ENCODE measurements at places on chromosomes 4 and X.
A peak's percentile ranks its signal among the peaks of the same experiment; 100 is the strongest.

GRCh38 chr4:16687845-16688244 is 210.6 kb downstream of the LDB2 start:
- no peak for DNase-seq

GRCh38 chr4:68855771-68856170 is 40.0 kb downstream of the UGT2B10 start:
- no peak for DNase-seq

DNA sequence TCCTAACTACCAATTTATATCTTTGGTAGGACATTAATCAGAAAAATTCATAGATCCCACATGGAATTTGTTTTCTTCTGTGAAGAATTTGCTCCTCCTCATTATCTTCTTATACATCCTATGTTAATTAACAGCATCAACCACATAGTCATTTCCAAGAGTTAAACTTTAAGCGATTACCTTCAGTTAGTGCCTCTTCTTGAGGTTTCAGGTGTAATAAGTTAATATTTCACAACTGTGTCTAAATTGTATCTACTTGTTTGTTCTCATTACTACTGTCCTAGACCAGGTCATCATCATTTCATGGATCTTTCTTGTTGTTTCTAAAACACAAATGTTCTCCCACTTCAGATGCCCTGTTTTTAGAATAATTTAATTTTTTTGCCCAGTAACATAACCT is 457.9 kb downstream of the FAT4 start:
- no peak for DNase-seq

GRCh38 chr4:156374069-156374468 is 420.4 kb upstream of the CTSO start:
- DNase-seq = no peak

GRCh38 chr4:122914938-122915337 is 7.5 kb downstream of the NUDT6 start:
- no peak for DNase-seq

DNA sequence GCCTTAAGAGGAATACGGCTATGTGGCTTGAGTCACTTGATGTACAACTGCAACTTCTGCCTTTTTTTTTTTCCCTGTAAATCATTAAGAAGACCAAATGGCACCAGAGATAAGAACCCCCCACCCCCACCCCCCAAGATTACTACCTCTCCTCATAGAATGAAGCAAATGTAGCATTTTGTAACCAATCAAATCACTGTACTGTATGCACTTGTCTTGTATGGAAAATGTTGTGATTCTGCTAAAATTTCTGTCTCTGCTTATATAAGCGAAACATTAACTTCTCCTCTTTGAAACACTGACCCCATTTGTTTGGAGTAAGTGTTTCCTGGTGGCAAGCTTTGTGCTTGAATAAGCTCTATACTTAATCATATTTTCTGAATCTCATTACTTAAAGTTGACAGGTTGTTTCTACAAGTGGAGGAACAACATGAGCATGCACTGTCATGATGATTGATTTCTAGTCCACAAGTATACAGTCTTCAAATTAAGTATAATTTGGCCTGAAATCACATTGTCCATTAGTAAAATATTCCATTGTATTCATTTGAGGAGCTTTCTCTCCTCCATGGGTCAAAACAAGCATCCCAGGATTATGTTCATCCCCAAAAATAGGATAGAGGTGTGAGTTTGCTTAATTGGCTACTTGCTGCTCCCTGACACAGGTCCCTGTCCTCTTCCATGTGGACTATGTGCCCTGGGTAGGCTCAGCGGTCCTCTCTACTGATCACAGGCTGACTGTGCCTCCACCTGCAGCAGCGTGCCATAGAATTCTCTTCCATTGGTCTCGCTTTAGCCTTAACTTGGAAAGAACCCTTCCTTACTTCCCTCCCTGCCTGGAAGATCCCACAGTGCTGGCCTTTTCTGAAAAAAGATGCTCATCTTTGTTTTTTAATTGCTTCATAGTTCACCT is 104.0 kb upstream of the BMP2K start:
- no peak for DNase-seq

DNA sequence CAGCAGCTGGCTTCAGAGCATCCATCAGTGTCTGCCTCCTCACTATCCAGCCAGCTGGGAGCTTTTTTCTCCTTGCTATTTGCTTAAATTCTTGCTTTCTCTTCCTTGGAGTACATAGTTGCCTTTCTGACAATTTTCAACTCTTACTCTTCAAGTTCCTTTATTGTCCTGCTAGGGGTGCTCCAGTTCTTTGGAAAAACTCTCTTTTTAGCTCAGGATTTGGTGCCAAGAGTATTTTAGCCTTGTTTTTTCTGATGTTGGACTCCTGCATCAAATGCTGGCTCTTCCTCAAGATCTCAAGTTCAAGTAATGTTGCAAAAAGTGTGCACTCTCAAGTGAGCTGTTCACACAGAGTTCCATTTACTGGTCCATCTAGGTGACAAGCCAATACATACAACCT is 126.4 kb downstream of the KDR start:
- peak; percentile 36 for DNase-seq

DNA sequence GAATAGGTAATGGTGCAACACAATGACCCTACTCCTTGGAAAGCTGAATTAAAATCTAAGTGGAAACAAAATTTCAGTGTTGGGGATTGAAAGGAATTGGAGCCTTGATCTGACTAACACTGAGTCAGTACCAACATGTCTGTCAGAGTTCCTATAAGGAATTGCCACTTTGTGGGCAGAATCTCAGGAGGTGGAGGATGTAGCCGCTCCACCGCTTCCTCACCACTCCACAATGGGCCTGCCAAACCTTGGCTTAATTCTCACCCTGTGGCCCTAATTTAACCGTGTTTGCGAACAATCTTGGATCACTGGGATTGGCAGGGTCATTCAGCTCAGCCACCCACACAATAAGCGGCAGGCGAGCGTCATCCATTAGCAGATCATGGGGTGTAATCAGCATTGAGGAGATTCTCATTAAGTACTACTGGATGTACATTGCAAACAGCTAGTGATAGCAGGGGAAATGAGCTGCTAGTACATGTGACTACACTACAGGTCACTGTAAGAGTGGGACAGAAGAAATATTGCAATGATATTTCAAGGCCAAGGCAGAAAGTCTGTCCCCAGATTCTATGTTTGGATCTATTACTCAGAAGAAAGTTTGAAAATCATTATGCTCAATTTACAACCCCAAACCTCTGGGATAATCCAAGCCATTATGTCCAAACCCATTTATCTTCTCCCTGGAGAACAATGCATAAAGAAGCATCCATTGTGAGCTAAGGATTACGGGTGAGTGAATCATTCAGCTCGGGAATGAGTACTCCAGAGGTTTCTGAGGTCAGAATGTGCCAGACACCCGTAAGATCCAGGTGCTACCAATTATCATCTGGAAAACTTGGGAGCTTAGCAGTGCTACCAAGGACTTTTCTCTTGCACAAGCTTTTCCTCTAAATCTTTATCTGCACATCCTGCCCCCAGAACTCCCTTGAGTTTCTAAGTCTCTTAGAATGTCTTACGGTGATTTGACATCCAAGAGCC is 5.8 kb downstream of the SRPX start:
- no peak for DNase-seq

- peak; percentile 6 for DNase-seq
These were observed 130.7 kb upstream of the CTSO start for GRCh38 chr4:156084373-156084772.

GRCh38 chr4:181753207-181753606 is 490.0 kb upstream of the TENM3 start:
- no peak for DNase-seq

- DNase-seq = no peak
These were observed 6.0 kb upstream of the SH3TC1 start for GRCh38 chr4:8192748-8193738.

DNA sequence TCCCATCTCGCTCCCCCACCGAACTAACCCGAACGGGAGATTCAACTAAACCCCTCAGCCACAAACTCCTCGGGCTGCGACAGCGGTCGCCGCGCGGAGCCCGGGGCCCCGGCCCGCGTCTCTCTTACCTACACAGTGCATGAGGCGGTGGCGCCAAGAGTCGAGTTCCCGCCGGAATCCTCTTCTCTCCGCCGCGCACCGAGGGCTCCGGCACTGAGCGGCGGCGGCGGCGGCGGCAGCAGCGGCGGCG is 160 bp downstream of the LCORL start:
- no peak for DNase-seq

DNA sequence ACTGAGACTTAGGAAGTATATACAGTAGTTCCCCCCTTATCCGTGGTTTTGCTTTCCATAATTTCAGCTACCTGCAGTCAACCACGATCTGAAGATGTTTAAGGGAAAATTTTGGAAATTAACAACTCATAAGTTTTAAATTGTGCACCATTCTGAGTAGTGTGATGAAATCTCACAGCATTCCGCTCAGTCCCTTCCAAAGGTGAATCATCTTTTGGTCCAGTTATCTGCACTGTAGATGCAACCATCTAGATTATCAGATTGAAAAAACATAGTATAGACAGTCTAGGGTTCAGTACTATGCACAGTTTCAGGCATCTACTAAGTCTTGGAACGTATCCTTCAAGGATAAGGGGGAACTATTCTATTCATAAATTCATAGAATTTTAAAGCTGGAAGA is 109.0 kb downstream of the ANXA3 start:
- no peak for DNase-seq

- DNase-seq = no peak
These were observed 43.3 kb downstream of the NHSL2 start for GRCh38 chrX:71953946-71954345.

DNA sequence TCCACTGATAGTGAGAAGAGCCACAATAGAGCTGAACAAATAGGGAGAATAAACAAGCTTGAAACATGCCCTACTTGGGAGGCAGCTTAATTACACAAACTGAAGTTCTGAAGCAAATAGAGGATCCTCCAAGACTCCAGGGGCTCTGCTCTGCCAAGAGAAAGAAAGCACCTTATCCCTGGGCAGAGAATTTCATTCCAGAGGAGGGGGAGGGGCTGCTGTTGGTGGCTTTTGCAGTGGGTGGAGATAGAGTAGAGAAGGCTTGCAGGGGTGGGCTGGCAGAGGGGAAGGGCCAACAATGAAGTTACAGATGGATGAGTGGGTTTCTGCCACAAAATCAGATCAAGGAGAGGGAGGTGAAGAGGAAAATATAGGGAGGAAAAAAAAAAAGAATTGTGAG is 1.0 kb upstream of the LPAR4 start:
- no peak for DNase-seq

GRCh38 chr4:99945718-99946355 is 581 bp downstream of the DNAJB14 start:
- DNase-seq = peak; percentile 21

GRCh38 chr4:85153221-85153620 is 186.7 kb upstream of the WDFY3 start:
- DNase-seq = no peak

- DNase-seq = no peak
These were observed 277.9 kb downstream of the CFAP299 start for GRCh38 chr4:80613470-80613869.

DNA sequence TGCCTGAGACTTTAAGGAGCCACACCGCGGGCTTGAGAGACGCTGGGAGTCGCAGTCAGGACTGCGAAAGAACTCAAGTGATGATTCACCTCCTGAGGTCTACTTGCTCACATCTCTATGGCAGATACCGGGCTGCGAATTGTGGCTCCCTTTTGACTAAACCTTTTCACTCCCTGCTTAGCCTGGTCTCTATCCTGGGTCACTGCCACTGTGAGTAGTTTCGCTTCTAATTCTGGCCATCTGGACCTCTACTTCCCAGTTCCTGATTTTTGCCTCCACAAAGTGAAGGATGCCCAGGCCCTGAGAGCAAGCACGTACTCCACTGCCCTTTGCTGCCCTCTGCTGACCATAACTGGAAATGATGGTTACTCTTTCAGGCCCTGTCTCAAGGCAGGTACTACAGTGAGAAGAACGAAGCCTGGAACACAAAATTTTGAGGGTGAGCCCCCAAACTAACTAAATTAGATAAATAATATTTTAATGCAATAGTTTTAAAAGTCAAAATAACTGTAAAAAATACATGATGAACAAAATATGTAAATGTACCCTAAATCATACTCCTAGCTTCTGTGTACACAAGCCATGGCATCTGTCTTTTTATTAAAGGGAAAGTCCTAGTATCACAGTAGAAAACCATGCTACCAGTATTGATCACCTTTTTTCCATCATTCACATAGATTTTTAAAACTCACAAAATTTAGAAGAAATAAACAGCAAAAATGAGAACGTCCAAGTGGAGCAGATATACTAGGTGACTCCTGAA is 16.7 kb downstream of the MAD2L1 start:
- DNase-seq = peak; percentile 70

- DNase-seq = peak; percentile 31
These were observed 30.1 kb upstream of the NUP54 start for GRCh38 chr4:76178296-76178695.

- no peak for DNase-seq
These were observed 25.6 kb upstream of the MTM1 start for GRCh38 chrX:150542846-150543229.

GRCh38 chr4:145935253-145936141 is 3.1 kb downstream of the ZNF827 start:
- peak; percentile 57 for DNase-seq

GRCh38 chrX:113274791-113275190 is 434.2 kb upstream of the AMOT start:
- DNase-seq = no peak

DNA sequence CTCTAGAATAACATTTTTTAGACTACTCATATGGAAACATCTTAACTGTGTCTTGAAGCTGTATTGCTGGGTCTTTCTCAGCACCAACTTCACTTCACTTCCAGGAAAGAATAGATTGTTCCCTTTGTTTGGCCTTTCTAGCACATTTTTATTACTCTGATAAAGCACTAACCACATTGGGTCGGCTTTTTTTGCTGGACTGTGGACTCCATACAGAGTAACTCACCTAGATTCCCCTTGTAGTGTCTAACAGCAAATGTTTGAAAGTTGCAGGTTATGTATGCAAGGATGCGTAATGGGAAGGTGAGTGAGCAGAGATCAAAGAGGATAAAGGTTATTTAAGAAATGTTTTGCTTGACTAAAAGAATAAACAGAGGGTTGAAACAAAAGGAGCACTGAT is 101.2 kb downstream of the MMRN1 start:
- no peak for DNase-seq

DNA sequence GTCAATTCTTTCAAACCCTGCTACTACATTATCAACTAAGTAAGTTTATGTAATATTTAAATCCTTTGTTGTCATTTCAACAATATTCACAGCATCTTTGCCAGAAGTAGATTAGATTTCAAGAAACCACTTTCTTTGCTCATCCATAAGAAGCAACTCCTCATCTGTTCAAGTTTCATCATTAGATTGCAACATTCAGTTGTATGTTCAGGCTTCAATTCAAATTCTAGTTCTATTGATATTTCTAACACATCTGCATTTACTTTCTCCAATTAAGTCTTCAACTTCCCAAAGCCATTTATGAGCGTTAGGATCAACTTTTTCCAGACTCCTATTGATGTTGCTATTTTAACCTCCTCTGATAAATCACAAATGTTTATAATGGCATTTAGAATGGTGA is 66.1 kb downstream of the BMP3 start:
- DNase-seq = no peak
